ENCODE measurements at places on chromosomes 16 and 17.

DNA sequence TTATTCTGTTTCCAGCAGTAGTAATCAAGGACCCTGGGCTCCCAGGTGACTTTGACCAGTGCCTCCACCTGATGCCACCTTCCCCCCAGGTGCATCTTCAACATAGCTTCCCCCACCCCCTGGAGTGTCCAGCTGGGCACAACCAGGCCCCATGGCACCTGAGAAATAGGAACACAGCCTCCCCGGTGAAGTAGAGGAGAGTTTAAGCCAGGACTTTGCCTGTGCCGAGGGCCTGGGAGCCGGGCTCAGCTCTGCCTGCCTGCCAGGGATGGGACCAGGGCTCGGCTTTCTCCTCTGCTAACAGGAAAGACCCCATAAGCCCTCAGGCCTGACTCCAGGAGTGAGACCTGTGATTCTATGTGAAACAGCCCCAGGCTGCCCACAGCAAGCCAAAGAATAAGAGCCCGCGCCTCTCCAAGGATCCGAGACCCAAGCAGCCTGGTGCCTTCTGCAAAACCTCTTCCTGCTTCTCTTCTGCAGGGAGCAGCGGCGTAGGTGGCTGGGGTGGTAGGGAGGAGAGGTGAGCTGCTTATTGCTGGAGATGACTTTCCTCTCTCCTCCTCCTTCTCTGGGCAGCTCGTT lies 16.4 kb upstream of the RBFOX3 start:
- DNase-seq = no peak

- no peak for DNase-seq
These were observed 2.6 kb downstream of the ABCA9 start for GRCh38 chr17:69058165-69058564.

DNA sequence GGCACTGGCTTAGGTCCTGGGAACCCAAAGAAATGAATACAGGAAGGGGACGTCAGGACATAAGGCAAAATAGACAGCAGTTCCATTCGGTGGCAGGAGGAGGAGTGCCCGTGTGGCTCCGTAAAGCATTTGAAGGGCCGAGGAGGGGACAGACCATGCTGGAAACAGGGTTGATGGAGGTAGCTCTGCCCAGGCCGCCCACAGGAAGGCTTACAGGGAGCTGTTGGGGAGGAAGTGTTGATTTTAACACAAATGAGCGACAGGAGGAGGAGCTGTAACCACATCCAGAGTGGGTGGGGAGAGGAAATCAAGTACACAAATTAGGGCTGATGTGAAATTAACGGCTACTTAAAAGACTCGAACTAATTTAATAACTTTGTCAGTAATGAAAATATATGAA lies 54.6 kb downstream of the RBFOX3 start:
- no peak for DNase-seq

GRCh38 chr16:87701505-87701921 lies 64.3 kb downstream of the KLHDC4 start:
- DNase-seq = no peak

- DNase-seq = no peak
These were observed 13.1 kb downstream of the POLR2A start for GRCh38 chr17:7497228-7497627.

- no peak for DNase-seq
These were observed 65.4 kb upstream of the ZFHX3 start for GRCh38 chr16:73113336-73113735.

GRCh38 chr16:14301169-14302030 lies 230.3 kb downstream of the MRTFB start:
- no peak for DNase-seq

GRCh38 chr16:76955629-76956028 lies 235.4 kb upstream of the MON1B start:
- no peak for DNase-seq

DNA sequence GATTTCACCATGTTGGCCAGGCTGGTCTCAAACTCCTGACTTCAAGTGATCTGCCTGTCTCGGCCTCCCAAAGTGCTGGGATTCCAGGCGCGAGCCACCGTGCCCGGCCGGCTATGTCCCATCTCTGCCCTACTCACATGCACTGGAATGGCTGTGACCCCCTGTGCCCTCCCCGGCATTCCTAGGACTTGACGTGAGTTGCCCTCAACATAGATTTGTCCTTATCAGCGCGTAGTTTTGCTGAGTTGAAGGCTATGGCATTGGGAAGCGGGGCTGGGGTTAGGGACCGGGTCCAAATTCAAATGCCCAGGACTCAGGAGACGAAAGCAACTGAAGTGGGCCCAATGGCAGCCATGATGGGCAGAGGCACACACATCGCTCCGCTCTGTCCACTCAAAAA lies 5.8 kb downstream of the UNC13D start:
- DNase-seq = no peak

- peak; percentile 61 for DNase-seq
These were observed 62.1 kb downstream of the RMI2 start for GRCh38 chr16:11407047-11407982.

DNA sequence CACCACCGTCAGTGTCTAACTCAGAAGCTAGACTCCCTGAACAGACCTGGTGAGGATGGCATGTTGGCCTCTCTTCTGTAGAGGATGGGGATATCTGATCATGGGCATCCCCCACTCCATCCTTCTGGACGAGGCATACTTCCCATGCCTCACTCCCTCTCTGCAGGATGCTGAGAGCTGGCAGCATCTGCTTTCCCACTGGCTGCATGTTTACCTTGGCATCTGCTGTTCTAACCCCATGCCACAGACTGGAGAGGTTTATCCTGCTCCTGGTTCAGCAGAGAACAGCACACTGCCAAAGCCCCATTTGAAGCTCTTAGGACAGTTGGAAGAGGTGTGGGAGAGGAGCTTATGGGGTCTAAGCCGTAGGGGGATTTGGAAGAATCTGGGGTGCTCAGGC lies 46.0 kb downstream of the YPEL2 start:
- no peak for DNase-seq

GRCh38 chr16:77761204-77761603 lies 27.2 kb upstream of the VAT1L start:
- no peak for DNase-seq

DNA sequence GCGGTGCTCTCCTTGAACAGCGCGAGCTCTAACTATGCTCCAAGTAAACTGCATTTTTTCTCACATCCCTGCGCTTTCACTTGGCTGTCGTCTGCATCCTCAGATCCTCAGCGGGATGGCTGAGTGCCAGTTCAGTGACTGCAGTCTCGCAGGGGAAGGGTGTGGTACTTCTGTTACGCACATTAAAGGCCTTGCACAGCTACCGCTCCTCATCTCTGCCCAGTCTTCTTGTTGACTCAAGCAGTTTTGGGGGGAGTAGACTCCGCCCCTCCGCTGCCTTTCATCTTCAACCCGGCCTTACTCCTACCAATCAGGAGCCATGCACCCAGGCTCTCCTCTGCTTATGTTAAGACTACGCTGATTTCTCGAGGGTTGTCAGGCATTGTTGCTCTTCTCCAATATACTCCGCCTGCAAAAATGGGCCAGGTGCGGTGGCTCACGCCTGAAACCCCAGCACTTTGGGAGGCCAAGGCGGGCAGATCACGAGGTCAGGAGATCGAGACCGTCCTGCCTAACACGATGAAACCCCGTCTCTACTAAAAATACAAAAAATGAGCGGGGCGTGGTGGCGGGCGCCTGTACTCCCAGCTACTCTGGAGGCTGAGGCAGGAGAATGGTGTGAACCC lies 10.0 kb downstream of the ATP5PD start:
- DNase-seq = no peak

GRCh38 chr17:77875881-77876509 lies 82.5 kb upstream of the TNRC6C start:
- no peak for DNase-seq

DNA sequence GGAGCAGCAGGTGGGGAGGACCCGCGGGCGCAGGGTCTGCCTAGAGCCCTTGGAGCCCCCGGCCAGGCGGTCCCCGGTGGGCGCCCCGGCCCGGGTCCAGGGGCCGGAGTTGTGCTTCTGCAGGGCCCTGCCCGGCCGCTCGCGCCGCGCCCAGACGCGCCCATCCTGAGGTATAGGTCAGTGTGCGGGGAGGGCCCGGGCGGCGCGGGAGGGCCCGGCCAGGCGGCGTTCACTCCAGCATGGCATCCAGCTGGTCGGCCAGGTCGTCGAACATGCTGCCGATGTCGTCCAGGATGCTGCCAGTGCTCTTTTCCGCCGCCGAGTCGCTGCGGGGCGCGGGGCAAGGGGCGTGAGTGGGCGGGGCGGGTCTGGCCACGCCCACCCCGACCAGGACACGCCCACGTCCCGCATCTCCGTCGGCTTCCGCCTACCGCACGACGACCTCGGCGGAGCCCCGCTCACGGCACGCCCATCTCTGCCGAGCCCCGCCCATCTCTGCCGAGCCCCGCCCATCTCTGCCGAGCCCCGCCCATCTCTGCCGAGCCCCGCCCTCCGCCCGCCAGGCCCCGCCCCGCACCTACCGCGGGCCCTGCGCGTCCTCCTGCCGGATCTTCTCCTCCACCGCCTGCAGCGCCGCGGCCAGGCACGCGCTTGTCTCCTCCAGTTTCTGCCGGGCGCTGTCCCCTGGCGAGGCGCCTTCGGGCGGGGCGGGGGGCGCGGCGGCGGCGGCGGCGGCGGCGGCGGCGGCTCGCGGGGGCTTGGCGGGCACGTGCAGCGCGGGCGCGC lies 17.9 kb downstream of the CASKIN1 start:
- no peak for DNase-seq

DNA sequence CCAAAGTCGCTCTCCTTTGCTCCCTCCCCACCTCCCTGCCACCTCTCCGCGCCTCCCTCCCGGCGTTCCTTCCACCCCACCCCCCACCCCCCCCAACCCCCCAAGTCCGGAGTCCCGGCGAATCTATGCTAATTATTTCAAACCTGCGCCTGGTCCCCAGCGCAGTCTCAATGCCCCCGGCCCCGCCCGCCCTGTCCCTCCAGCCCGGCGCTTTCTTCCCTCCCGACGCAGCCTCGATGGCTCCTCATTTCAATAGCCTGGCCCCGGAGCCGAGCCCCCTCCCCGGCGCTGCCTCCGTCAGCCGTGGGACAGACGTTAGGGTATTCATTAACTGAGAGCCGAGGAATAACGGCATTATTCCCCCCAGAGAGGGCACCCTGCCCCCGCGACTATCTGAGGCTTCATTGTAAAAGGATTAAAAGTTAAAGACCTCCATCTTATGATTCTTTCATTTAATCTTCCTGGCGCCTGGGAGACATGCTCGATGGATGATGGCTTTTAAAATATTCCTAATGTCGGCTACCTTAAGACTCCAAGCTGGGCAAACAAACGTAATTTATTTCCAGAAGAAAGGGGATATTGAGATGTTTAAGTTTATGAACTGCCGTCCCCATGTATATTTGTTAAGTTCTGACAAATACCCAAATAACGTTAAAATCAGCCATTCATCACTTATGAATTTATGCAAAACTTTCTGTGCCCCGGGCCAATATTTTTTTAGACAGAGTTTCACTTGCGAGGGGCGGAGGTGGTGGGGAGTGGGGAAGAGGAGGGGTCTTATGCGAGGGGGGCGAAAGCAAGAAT lies 3.4 kb downstream of the NOG start:
- DNase-seq = no peak

DNA sequence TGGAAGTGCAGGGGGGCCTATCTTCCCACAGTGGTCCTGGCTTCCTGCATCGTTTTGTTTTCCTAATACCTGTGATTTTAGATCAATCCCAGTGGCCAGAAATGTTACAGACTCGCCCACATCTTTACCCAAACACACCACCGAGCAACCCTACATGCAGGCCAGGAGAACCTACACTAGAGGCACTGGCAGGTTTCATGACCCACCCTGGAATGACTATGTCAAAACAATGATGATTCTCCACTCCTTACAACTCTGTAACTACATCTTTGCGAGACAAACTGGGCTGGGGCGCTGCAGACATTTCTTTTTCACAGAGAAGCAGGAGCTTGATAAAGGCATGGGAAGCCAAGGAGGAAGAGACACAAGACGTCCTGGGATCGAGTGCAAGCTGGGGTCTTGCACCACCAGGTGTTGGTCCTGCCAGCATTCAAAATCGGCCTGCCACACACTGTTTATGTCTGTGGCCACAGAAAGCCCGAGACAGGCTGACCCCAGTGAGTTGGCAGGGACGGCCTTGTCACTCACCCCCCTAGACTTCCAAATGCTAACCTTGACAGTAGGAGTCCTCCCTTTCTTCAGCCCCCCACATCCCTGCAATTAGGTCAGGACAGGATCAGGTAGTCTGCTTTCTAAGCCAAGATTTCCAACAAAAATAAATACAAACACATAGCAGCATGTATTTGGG lies 32.5 kb downstream of the UBE2O start:
- DNase-seq = no peak

DNA sequence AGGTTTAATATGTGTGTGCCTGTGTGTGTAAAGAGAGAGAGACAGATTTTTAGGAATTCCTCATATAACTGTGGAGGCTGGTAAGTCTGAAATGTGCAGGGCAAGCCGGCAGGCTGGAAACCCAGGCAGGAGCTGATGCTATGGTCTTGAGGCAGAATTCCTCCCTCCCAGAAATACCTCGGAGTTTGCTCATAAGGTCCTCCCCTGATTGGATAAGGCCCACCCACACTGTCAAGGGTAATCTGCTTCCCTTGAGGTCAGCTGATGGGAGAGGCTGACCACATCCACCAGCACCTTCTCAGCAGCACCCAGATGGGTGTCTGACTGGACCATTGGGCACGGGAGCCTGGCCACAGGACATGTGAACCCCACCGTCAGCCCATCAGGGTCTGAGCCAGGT lies 42.4 kb downstream of the C16orf95 start:
- DNase-seq = no peak

GRCh38 chr16:50246299-50247122 lies 19.8 kb upstream of the ADCY7 start:
- no peak for DNase-seq
